ENCODE measurements at places on chromosomes 16 and 17. TPM values are rescaled to one million over a fixed set of nuclear protein-coding genes. Genes with fewer than 3 reads are reported as not detected.

The ADAP2 gene
- polyA plus RNA-seq: 3.4 TPM

The KRTAP2-2 gene
- not detected for polyA plus RNA-seq

The SLC35G6 gene
- not detected for polyA plus RNA-seq

The HBA2 gene
- polyA plus RNA-seq: 48.0 TPM

The PTX4 gene
- not detected for polyA plus RNA-seq

The PRSS53 gene
- polyA plus RNA-seq: not detected

The FAM171A2 gene
- 0.27 TPM for polyA plus RNA-seq

The KRTAP4-5 gene
- not detected for polyA plus RNA-seq

The FOXJ1 gene
- polyA plus RNA-seq: not detected

The ALOX15B gene
- not detected for polyA plus RNA-seq

The GRAP gene
- not detected for polyA plus RNA-seq

The TUFM gene
- polyA plus RNA-seq: 84.1 TPM

The HSPB9 gene
- not detected for polyA plus RNA-seq

The ZPBP2 gene
- not detected for polyA plus RNA-seq

The TVP23A gene
- polyA plus RNA-seq: 7.7 TPM

The TEKT5 gene
- not detected for polyA plus RNA-seq

The ZNF18 gene
- polyA plus RNA-seq: 1.7 TPM

The VAMP2 gene
- 250 TPM for polyA plus RNA-seq

The TNP2 gene
- not detected for polyA plus RNA-seq

The SLC16A13 gene
- not detected for polyA plus RNA-seq

The RUNDC1 gene
- 14.2 TPM for polyA plus RNA-seq

The ABCA6 gene
- polyA plus RNA-seq: 3.8 TPM

The MARCHF10 gene
- polyA plus RNA-seq: not detected

The OR1A1 gene
- polyA plus RNA-seq: 0.08 TPM

The SLC16A11 gene
- polyA plus RNA-seq: not detected

The KRT35 gene
- polyA plus RNA-seq: not detected

The SLC5A2 gene
- 8.3 TPM for polyA plus RNA-seq

The EXOC3L1 gene
- polyA plus RNA-seq: not detected

The LRRC37A3 gene
- polyA plus RNA-seq: 3.1 TPM

The WSCD1 gene
- 6.3 TPM for polyA plus RNA-seq

The CCL4 gene
- polyA plus RNA-seq: not detected

The TM4SF5 gene
- not detected for polyA plus RNA-seq

The KCNJ16 gene
- polyA plus RNA-seq: 11.6 TPM

The NOL3 gene
- 9.0 TPM for polyA plus RNA-seq

The RGS11 gene
- 2.8 TPM for polyA plus RNA-seq

The ABCA5 gene
- 114 TPM for polyA plus RNA-seq

The PARD6A gene
- polyA plus RNA-seq: 4.0 TPM

The CLEC19A gene
- polyA plus RNA-seq: 4.4 TPM

The ODAD4 gene
- not detected for polyA plus RNA-seq

The KRT24 gene
- polyA plus RNA-seq: 0.85 TPM

The LHX1 gene
- 88.3 TPM for polyA plus RNA-seq

The LDHD gene
- polyA plus RNA-seq: 0.27 TPM

The KRTAP4-1 gene
- polyA plus RNA-seq: not detected

The PLA2G10 gene
- 0.73 TPM for polyA plus RNA-seq

The DNAAF1 gene
- polyA plus RNA-seq: 2.7 TPM

The RNF112 gene
- 12.7 TPM for polyA plus RNA-seq

The CCL16 gene
- not detected for polyA plus RNA-seq

The TPPP3 gene
- 55.4 TPM for polyA plus RNA-seq

The KRTAP2-1 gene
- not detected for polyA plus RNA-seq

The HOXB1 gene
- not detected for polyA plus RNA-seq

The LLGL2 gene
- not detected for polyA plus RNA-seq

The ITGAX gene
- 0.28 TPM for polyA plus RNA-seq

The KRTAP17-1 gene
- polyA plus RNA-seq: not detected

The ADGRG1 gene
- polyA plus RNA-seq: 2.3 TPM

The TVP23C gene
- 0.52 TPM for polyA plus RNA-seq

The TBC1D3K gene
- not detected for polyA plus RNA-seq

The GPR142 gene
- not detected for polyA plus RNA-seq

The ABCC12 gene
- 20.7 TPM for polyA plus RNA-seq

The AARSD1 gene
- 51.6 TPM for polyA plus RNA-seq

The TP53TG3F gene
- not detected for polyA plus RNA-seq
